Suprapubic skin (tissue), 4 donors: ENCODE measurements at places on chromosomes 11 and 22. TPM values are rescaled to one million over a fixed set of nuclear protein-coding genes. Genes with fewer than 3 reads are reported as not detected.
A peak's percentile ranks its signal among the peaks of the same experiment; 100 is the strongest.

The OR10A3 gene
- not detected for total RNA-seq

DNA sequence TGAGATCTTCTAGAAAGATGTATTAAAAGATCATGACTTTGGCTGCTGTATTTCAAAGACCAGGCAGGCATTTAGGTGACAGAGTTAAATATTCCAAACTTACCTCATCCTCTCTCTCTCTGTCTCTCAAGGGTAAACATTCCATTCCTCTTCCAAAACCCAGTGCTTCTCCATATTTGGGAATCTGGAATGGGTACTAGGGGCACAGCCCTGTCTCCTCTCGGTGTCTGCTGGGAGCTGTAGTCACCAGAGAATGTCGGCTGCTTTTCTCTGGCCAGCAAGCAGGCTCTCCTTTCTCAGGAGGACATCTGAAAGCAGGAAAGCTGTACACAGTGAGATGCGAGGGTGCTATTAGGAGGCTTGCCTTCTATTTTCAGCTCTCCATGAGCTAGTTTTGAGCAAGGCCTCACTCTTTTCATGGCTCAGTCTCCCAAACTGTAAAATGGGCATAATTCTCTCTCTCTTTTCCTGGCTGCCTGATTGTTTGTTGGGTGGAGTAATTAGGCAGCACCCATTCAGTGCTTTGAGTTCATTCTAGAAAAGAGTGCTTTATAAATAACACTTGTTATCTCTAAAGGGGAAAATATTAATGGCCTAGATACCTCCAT, 9.3 kb upstream of the PEX26 start:
- no peak for DNase-seq

DNA sequence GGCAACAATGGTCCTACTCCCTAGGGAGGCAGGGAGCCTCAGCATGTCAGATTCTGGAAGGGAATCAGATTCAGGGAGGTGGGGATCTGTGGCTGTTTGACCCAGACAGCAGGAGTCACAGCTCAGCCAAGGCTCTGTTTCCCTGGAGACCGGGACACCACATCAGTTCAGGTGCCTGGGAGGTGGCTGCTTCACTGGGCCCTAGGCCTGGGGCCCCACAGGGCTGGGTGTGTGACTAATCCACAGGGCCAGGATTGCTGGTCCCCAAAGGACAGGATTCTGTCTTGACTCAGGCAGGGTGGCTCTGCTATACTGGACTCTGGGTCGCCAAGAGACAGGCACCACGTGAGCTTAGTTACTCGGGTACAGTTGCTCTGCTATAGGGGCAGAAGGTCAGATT, 3.5 kb upstream of the OR5AN1 start:
- DNase-seq: no peak

The IL10RA gene
- 5.6 TPM for total RNA-seq

The OR5A1 gene
- not detected for total RNA-seq

The SHISAL1 gene
- total RNA-seq: 0.18 TPM

GRCh38 chr22:29706486-29706885, 13.3 kb upstream of the CABP7 start:
- DNase-seq: no peak

DNA sequence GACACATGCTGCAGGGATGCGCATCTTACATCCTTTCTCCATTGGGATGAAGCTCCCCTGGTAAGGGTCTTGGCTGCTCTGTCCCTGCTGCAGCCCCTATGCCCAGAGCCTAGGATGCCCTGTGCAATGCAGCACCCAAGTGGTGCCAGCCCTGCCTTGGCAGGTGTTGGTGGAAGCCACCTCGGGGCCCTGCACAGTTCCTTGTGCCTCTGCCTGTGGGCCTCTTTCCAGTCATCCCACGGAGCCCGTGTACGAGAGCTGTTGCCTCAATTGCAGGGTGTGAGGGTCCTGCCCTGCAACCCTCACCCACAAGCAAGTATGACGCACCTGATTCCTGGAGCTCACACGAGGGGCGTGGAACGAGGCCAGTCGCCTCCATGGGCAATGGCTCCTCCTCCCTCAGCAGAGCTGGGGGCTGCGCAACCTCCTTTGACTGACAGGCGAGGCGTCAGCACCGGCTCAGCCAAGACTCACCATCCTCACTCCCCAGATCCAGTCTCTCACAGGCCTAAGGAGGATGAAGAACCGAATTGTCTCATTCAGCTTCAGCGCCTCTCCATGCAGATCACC, 719.6 kb downstream of the BRD1 start:
- DNase-seq: no peak

DNA sequence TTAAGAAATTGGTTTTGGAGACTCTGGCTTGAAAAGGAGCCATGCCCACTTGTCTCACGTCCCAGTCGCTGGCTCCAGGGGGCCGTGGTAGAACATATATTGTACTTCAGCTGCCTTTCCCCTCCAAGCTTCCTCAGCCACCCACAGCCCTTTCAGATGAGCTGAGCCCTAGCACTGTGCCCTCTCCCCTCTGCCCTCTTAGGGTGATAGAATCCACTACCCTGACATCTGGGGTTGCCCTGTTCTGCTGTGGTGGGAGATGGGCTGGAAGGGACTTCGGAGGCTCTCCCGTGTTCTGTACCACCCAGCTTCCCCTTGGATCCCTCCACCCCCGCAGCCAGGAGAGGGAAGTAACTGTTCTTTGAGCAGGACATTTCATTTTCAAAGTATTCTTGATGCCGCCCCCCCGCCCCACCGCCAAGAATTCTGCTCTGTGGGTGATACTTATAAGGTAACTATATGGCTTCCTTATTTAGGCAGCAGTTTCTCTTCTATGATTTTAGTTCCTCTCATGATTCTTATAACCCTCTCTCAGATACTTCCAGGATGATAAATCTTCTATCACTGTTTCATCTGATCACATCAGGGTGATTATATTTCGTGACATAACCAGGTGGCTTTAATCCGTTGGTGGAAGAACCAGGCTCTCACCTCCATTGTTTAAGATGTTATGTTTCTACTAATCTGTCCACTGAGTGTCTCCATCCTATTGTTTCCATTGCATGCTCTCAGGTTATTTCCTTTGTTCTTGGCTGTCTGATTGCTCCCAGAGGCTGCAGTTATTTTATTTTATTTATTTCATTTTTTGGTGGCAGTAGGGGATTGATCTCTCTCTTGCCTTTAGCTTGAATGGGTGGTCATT, 24.1 kb downstream of the ZBTB16 start:
- DNase-seq: no peak

The RAG2 gene
- not detected for total RNA-seq

GRCh38 chr11:113855803-113856202, 19.6 kb downstream of the USP28 start:
- no peak for DNase-seq

The FLRT1 gene
- not detected for total RNA-seq

- no peak for DNase-seq
These were observed 75.6 kb upstream of the HEPHL1 start for GRCh38 chr11:93945596-93945995.

DNA sequence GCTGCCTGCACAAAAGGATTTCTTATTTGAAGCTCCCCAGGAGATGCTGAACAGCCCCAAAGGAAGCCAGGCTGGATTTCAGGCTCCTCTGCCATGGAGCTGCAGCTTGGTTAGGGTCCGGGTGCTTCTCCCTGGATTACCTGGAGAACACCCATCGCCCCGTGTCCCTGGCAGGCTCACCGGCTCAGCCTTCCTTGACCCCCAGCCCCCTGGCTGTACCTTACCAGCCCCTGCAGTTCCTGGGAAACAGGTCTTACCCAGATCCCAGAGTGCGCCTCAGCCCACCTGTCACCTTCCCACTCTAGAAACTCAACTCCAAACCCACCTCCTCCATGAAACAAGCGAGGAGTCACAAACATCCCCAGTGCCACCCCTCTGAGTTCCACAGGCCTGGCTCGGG, 45.3 kb upstream of the CD5 start:
- peak; percentile 67 for DNase-seq

GRCh38 chr11:84854498-84854880, 772.7 kb downstream of the DLG2 start:
- DNase-seq: no peak

- no peak for DNase-seq
These were observed 18.7 kb downstream of the ZNF74 start for GRCh38 chr22:20412474-20413216.

DNA sequence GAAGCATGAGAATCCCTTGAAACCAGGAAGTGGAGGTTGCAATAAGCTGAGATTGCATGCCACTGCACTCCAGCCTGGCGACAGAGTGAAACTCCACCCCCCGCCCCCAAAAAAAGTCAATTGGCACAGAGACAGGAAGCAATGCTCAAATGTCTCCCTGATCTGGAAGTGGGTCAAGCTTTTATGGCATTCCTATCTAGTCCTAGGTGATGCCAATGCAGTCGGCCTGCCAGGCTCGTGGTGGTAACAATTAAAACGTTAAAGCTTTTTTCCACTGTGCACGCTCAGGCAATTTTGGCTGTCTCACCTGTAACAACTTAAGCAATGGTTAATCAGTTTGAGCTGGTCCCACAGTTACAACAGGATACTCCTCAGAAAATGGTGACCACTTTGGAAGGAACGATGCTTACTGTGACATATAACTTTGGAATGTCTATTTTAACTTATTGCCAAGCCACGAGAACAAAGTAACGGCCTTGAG, 18.9 kb upstream of the PISD start:
- DNase-seq: no peak

DNA sequence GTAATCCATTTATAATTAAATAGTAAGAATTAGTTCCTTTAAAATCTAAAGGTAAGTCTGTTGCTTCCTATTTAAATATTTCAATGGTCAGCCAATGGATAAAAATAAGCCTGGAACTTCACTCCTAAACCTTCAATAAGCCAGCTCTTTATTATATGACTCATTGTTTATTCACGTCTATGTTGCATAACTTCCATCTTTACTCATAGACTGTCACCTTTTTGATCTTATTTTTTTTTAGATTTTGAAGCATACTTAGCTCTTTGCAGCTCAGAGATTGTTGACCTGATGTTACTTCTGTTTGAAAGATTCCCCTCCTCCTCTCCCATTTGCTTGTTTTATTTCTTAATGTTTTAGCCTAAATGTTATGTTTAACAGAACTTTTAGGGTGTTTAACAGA, 1571.2 kb upstream of the RAG2 start:
- DNase-seq: no peak

The NXPE4 gene
- not detected for total RNA-seq

The SPI1 gene
- total RNA-seq: 13.4 TPM

GRCh38 chr11:77085652-77086051, 17.0 kb upstream of the OMP start:
- DNase-seq: peak; percentile 46

DNA sequence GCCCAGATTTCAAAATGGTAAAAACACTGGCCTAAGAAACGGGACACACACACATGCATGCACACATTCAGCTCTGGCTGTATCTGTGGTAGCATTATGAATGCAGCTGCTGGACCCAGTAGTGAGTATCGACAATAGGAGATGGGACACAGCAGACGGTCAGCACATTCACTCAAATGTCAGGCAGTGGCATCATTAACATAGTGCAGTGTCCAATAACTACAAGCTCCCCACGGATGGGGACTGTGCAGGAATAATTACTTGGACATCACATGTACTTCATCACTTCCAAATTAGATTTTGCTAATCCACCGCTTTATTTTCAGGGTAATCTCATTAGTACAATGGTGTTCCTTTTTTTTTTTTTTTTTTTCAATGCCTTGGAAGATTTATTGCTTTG, 109.5 kb downstream of the FANCF start:
- no peak for DNase-seq

The PRAME gene
- not detected for total RNA-seq

The APOA4 gene
- total RNA-seq: not detected

The RTN4R gene
- 5.0 TPM for total RNA-seq

The SAA4 gene
- total RNA-seq: not detected

The SLC22A12 gene
- total RNA-seq: not detected

- no peak for DNase-seq
These were observed 670 bp downstream of the MAPK8IP1 start for GRCh38 chr11:45885921-45886721.

GRCh38 chr11:87097582-87097981, 59.8 kb downstream of the TMEM135 start:
- DNase-seq: no peak

DNA sequence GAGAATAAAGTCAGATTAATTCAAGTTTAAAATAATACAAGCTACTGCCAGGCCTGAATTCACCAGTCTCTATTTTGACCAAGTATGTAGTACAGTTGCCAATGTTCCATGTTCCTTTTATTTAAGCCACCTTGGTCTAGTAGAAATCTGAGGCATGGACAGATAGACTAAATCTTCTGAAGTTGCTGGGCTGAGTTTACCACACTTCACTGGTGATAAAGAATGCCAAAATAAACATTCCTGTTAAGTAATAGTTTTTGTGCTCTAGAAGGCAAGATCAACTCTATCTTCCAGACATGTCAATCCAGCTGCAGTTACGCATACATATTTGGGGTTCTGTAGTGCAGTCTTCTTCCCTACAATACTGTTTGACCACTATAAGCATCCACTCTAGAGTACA, 83.9 kb upstream of the C11orf87 start:
- no peak for DNase-seq

GRCh38 chr11:46327829-46328228, 19.4 kb upstream of the DGKZ start:
- no peak for DNase-seq

DNA sequence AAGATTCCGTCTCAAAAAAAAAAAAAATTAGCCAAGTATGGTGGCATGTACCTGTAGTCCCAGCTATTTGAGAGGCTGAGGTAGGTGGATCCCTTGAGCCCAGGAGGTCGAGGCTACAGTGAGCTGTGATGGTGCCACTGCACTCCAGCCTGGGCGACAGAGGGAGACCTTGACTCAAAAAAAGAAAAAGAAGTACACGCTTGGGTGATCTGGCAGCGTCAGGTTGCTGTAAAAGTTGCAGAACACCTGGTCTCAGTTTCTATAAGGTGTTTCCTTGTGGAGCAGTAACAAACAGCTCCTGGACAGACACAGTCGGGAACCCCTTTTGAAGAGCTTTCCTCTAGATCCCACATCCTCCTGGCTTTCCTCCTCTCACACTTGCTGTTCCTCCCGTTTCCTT, 45.8 kb downstream of the SCGB1A1 start:
- DNase-seq: no peak
